ENCODE measurements at places on chromosomes 12 and 14.

DNA sequence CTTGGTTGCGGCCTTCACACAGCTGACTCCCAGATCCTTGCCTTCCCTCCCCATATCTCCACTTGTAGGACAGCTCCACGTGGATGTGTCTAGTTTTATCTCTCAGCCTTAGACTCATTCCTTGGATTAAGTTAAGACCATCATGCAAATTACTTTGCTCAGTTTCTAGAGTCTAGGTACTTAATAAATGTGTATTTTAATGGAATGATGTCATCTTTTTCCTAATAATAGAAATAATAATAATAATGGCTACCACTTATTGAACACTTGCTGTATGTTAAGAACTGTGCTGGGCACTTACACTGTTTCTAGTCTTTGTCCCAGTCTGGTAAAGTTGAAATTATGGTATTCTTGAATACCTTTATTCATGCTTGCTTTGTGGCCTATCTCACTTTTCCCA is 37.5 kb downstream of the FBXW8 start:
- no peak for DNase-seq

DNA sequence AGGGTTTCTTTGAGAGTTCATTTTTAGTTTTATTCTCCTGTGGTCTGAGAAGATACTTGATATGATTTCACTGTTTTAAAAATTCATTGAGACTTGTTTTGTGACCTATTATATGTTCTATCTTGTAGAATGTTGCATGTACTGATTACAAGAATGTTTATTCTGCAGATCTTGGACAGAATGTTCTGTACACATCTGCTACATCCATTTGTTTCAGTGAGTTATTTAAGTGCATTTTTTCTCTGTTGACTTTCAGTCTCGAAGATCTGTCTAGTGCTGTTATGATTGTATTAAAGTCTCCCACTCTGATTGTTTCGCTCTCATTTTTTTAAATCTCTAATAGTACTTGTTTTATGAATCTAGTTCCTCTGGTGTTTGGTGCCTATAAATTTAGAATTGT is 1319.8 kb downstream of the TMEM121 start:
- DNase-seq, result no peak

DNA sequence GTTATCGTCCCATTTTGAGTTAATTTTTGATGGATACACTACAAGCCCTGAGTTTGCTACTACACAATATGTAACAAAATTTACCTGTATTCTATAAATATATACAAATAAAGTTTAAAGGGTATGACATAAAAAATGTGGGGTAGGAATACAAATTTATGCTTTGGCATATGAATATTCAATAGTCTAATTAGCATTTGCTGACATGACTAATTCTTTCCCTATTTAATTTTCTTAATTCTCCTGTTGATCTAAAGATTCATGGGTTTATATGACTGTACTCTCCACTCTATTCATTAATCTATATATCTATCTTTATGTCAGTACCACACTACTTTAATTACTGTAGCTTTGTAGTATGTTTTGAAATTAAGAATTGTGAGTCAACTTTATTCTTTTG is 1840.7 kb upstream of the FLRT2 start:
- DNase-seq, result no peak

GRCh38 chr14:101108579-101109346 is 205.2 kb upstream of the RTL1 start:
- no peak for DNase-seq

GRCh38 chr12:95096852-95097251 is 23.4 kb upstream of the NR2C1 start:
- no peak for DNase-seq

- DNase-seq, result no peak
Observed at GRCh38 chr12:8950702-8951478, 1.4 kb upstream of the M6PR start.

DNA sequence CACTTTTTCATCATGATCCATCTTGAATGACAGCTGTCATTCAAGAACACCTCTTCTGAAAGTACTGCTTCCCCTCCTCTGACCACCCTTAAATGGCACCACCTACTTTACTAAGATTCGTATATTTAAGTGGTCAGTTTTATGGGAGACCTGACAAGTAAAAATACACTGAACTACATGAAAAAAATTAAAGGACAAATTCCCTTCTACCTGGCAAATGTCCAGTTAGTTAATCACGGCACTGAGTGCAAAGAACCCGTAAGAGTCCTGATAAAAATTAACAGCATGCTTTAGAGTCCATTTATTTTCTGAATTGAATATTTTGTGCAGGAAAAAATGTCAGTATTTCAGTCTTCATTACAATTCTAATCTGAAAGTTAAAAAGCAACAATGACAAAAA is 48.7 kb downstream of the SETD3 start:
- DNase-seq, result no peak

DNA sequence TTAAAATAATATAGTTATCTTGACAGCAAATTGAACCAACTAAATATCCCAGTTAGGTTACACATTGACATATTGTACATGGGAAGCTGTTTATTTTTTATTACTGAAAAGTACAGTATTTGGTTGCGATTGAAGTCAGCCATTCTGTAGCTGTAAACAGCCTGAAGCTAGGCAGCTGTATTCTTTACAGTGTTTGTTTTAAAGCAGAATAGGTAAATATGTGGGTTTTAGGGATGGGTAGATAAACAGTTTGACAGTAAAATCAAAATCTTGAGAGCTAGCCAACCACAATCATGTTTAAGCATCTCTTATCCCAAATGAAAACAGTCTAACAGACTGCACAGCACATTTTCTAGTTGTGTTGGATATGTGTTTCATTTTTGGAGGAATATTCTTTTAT is 45.7 kb downstream of the TTC6 start:
- no peak for DNase-seq

- no peak for DNase-seq
Observed at GRCh38 chr14:101404426-101405170, 156.7 kb upstream of the DIO3 start.

DNA sequence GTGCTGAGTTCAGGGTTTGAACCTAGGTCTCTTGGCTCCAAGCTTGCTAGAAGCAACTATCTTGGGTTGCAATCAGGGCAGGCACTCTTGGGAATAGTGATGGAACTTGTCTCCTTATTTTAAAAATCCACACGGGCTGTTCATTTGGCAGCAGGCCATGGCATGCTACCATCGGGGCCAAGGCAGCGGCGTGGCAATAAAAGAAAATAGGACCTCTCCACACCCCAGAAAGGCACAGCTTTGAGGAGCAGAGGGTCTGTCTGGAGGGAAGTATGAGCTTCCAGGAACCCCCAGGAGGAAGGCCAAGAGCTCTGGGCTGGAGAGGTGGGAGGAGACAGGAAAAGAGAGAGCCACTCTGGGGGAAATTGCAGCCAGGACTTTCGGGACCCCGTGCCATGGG is 15.3 kb downstream of the RPS6KL1 start:
- no peak for DNase-seq

- no peak for DNase-seq
Observed at GRCh38 chr12:26612203-26612602, 220.8 kb downstream of the ITPR2 start.

GRCh38 chr12:14802247-14802646 is 1.0 kb downstream of the WBP11 start:
- no peak for DNase-seq

GRCh38 chr14:103290056-103290455 is 44.0 kb upstream of the EIF5 start:
- DNase-seq, result no peak

DNA sequence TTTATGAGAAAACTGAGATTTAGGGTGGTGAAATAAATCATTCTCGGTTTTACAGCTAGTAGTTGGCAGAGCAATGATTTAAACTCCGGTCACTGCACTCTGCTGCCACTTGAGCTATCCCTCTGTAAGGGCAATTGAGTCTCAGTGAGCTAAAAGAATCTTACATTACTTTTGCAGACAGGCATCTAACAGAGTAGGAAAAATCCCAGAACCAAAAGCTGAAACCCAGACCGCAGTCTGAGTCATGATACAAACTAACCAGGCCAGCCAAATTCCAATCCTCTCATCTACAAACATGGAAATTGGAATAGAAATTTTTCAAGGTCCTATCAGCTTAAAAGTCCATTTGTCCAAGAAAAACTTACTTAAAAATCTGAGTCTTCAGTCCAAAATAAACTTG is 73.7 kb downstream of the ANKS1B start:
- DNase-seq, result no peak

DNA sequence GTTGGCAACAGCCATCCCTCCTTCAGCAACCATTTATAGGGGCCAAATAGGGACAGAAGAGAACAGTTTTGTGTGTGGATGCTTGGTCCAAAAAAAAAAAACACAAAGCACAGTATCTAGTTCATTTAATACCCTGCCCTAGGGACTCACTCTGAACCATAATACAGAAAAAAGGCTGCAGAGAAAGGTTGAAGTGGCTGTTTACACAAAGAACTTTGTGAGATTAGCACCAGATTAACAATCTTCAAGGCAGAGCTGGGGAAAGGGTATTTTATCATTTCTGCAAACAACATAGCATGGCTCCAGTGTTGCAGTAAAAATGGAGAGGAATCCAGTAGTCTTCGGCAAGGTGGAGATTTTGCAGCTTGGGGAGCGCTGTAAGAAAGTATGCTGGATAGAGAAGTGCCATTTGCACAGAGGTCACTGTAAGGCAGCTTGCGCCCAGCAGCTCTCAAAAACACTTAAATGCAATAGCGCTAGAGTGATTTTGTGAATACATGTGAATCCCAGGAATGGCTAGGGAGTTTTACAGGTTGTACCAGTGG is 124.2 kb upstream of the PLEKHA5 start:
- no peak for DNase-seq

- no peak for DNase-seq
Observed at GRCh38 chr12:6078398-6079096, 45.9 kb downstream of the VWF start.

DNA sequence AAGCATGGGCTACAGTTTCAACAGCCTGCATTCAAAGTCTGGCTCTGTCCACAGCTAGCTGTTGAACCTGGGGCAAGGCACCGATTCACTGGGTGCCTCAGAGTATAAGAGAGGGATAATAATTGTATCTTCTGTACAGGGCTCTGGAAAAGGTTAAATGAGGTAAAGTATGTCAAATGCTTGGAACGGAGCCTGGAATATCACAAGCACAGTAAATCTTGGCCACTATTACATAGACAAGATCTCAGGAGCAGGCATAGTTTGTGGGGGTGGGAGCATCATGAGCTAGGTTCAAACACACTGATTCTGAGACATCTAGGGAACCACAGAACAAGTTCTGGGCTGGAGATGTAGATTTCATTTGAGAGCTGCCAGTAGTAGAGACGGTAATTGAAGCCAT is 203.7 kb upstream of the NUDT4 start:
- DNase-seq, result no peak

GRCh38 chr12:123250471-123251383 is 17.5 kb downstream of the MTRFR start:
- no peak for DNase-seq

DNA sequence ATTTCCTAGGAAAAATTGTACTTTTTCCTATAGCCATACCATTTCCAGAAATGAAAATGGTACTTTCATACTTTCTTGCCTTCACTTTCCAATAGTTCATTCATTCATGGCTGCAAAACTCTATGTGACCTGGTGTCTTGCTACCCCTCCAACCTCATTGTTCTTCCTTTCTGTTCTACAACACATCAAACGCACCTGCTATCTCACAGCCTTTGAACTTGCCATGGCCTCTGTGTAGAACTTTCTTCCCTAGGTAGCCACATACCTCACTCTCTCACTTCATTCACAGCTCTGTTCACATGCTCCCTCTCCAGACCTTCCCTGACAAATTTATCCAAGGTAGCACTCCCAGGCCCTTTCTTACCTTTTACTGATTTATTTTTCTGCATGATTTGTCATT is 149.2 kb downstream of the DUSP6 start:
- no peak for DNase-seq

Measured in stimulated activated CD8-positive, alpha-beta memory T cell treated with anti-CD3 and anti-CD28 coated beads, Interleukin-15, amount 100 ng/mL, for 1 hour (primary cell).